ENCODE measurements at places on chromosomes 11 and 22. TPM values are rescaled to one million over a fixed set of nuclear protein-coding genes. Genes with fewer than 3 reads are reported as not detected.

- peak; percentile 5 for DNase-seq
Measured at GRCh38 chr11:117827521-117828511, 3.3 kb upstream of the FXYD2 start.

DNA sequence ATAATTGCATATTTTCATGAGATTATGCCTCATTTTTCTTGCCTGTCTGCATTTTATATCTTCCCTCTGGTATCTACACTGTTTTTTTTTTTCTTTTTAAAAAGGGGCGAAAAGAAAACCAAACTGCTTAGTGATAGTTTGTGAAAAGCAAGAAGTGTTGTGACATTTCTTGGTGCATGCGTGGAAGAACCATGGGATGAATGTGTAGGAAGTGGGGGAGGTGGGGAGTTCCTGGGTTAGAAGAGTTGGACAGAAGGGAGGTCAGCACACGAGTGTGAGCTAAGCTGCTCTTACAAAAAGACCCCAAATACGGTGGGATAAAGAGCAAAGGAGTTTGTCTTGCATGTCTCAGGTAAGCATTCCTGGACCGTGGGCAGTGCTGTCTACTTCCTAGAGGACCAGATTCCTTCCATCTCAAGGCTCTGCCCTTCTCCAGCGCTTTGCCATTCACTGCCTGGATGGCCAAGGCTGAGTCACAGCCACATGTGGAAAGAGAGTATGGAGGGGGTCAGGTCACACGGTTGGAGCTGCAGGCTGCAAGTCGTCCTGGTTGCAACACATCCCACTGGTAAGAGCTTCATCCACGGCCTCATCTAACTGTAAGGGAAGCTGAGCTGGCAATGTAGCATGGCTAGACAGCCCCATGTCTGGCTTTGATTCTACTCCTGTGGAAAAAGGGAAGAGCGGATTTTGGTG, 300.6 kb downstream of the DDX10 start:
- no peak for DNase-seq

GRCh38 chr11:12628314-12628713, 45.9 kb upstream of the TEAD1 start:
- no peak for DNase-seq

DNA sequence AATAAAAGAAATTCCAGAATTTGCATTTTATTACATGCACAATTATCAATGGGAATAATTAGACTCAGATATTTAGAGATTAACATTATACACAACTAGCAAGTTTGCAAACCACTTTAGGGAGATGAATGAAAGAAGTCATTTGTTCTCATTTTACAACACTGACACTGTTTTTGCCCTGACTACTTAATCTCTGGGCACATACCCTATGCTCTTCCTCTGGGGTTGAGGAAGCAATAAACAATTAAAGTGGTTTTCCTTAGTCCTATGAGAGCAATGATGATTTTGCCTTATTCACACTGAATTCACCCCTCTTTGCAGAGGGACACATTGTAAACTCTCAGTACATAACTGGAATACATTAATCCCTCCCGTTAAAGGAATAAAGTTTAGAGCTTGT, 72.7 kb downstream of the TRPC6 start:
- DNase-seq, result no peak

- DNase-seq, result no peak
Measured at GRCh38 chr22:44400763-44401060, 88.0 kb upstream of the SHISAL1 start.

- DNase-seq, result no peak
Measured at GRCh38 chr22:50294319-50294656, 13.2 kb downstream of the PLXNB2 start.

DNA sequence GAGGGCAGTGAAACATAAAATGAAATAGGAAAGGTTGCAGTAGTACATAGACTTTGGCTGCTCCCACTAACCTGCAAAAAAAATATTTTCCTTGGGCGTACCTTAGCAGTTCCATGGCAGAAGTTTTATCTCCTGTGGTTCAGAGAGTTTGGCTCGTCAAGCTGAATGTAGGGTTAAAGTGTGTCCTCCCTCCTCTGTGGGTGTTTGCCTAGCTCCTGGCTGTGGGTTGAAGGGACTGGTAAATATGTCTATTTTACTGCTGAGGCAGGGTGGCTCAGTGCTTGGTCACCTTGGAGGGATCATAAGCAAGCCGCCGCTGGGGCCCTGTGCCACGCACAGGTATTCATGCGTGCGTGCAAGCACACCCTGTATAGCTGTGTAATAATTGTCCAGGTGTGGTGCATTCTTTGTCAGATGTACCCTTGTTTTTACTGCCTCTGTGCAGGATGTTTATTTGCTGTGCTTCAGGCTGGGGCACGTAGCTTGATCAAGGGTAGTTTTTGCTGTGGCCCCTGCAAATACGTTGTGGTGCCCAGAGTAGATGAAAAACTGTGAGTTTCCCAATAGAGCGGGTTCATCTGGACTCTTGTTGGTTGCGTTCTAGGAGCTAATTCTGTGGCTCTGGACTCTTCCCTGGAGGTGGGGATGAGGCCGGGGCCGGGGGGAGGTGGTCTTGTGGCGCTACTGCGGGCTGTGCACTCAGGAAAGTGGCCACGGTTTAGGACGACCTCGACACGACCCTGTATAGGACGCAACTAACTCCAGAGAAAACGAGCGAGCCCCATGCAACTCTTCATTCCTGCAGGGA, 732 bp upstream of the SORL1 start:
- no peak for DNase-seq

GRCh38 chr22:43923191-43923590, 414 bp upstream of the PNPLA3 start:
- DNase-seq, result no peak

DNA sequence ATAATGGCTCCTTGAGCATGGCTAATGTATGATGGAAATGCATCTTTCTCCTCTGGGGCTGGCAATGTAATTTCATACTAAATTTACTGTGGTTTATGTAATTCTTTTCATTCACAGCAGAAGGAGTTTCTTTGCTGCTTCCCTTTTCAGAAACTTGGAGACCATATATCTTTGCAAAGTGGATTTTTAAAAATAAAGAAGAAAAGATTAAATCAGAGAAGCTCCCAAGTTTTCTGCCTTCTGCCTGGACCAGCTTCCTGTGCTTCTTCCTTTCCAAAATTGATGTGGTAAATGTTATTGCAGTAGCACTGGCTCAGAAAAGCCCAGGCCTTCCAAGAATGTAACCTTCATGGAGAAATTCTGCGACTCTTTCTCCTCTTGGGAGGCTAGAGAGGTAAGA, 300.1 kb upstream of the NCAM1 start:
- no peak for DNase-seq

GRCh38 chr22:29256606-29257325, 11.0 kb downstream of the RHBDD3 start:
- no peak for DNase-seq

CDCA5 gene
- 80.6 TPM for total RNA-seq

VSIG2 gene
- 0.71 TPM for total RNA-seq

OR6A2 gene
- 0.27 TPM for total RNA-seq

OR6T1 gene
- not detected for total RNA-seq

PIH1D2 gene
- total RNA-seq, result 0.85 TPM
